ENCODE measurements at places on chromosomes 5 and 9. TPM values are rescaled to one million over a fixed set of nuclear protein-coding genes. Genes with fewer than 3 reads are reported as not detected.

CDC26 gene
- 32.1 TPM for total RNA-seq

NMUR2 gene
- not detected for total RNA-seq

TMEM174 gene
- total RNA-seq, result not detected

SPATA31C2 gene
- not detected for total RNA-seq

GRCh38 chr5:122022966-122023365 lies 55.1 kb downstream of the LOX start:
- DNase-seq, result no peak

DNA sequence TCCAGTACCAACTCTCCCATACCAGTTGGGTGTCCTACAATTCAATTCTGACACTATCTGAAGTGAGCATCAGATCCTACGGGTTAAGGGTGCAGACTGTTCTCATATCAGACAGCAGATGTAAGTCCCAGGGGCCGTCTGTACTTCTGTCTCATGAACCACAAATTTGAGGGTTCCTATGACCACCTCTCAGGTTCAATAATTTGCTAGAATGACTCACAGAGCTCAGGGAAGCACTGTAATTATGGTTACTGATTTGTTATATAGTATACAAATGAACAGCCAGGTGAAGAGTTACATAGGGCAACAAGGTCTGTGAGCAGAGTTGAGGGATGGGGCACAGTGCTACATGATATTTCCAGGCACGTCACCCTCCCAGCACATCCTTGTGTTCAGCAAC lies 499.1 kb downstream of the DMAC1 start:
- no peak for DNase-seq

- no peak for DNase-seq
Measured at GRCh38 chr9:133371261-133371711, 4.6 kb downstream of the SURF4 start.

DNA sequence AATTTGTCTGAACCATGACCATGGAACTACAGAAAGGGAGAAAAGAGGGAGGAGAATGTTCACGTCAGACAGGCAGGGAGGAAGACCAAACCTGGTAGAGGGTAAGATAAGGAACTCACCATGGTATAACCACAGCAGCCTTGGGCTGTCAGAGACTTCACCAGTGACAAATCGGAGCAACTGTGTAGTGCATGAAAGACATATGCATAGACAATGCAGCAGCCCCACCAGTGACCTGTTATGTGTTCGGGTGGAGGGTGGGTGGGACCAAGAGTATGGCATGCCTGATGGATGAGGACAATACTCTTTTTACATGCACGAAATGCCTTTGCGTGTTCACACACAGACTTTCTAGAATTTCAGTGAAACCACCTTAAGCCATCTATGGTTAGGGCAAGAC lies 221.8 kb upstream of the RASEF start:
- DNase-seq, result peak; percentile 86

GRCh38 chr9:137454145-137454596 lies 5.0 kb downstream of the NSMF start:
- DNase-seq, result peak; percentile 20

DNA sequence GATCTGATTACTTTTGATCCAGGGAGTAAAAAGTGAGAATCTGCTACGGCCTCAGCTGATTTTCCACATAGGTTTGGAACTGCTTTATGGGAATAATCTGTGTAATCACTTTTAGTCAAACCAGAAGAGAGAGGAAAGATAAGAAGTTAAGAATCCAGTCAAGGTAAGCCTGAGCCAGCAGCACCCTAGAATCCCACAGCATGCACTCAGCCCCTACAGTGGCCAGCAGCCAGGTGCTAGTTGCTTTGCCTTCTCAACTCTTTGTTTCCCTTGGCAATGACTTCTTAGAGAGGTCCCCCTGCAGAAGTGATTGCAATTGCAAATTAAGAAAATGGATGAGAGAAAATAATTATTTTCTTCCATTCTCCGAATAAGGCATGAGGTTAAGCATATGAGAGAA lies 59.7 kb upstream of the TMED7 start:
- DNase-seq, result peak; percentile 13

DNA sequence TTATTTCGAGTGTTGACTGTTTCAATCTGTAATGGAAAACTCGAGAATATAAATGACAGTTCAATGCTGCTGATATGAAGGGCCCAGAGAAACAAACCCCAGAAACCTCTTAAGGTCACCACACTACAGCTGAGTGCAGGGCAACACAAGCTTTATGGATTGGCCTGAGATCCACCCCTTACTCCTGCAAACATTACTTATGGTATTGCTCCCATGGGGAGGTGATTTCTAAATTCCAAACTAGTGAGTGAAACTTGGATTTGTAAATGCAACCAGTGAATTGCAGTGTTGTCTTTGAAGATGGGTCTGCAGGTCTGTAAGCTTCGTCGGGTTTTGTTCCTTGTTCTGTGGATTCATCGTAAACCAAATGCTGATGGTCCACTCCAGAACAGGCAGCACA lies 85.4 kb downstream of the NTRK2 start:
- no peak for DNase-seq

- no peak for DNase-seq
Measured at GRCh38 chr5:10903786-10904560, 142.9 kb upstream of the DAP start.

GRCh38 chr9:108746864-108747263 lies 108.9 kb downstream of the ACTL7B start:
- peak; percentile 17 for DNase-seq

- DNase-seq, result peak; percentile 50
Measured at GRCh38 chr5:67353500-67354450, 157.2 kb upstream of the CD180 start.

GRCh38 chr9:99118782-99119466 lies 14.0 kb downstream of the TGFBR1 start:
- DNase-seq, result no peak

- DNase-seq, result peak; percentile 87
Measured at GRCh38 chr9:107732781-107733522, 243.4 kb upstream of the KLF4 start.

- DNase-seq, result no peak
Measured at GRCh38 chr5:114243281-114243971, 118.4 kb upstream of the KCNN2 start.

DNA sequence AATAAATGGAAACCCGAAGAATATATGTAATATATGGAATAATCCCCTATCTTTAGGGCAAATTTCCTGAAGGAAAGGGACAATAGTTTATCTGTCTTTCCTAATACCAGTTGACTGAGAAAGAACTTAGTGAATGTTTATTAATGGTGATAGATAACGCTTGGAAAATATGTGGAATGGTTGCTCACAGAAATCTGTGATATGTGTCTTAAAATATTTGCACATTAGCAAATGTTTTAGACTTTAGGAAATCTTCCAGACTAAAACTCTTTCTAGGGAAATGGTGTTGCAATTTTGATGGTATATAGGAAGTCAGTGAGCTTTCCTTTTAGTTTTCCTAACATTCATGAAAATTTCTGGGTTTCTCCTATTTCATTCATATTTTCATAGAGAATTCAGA lies 90.4 kb downstream of the PIP5K1B start:
- DNase-seq, result no peak
